ENCODE measurements at places on chromosomes 11 and 22. TPM values are rescaled to one million over a fixed set of nuclear protein-coding genes. Genes with fewer than 3 reads are reported as not detected.

Gene TOLLIP
- 63.6 TPM for total RNA-seq

Gene VPREB3
- total RNA-seq: not detected

Gene MRGPRE
- total RNA-seq: not detected

Gene METTL15
- 7.7 TPM for total RNA-seq

Gene LGALS12
- 80.9 TPM for total RNA-seq

Gene NAV2
- 13.7 TPM for total RNA-seq

Gene ELF5
- total RNA-seq: not detected

Gene CD248
- 810 TPM for total RNA-seq

Gene DDTL
- 1.2 TPM for total RNA-seq

Gene NRXN2
- 8.8 TPM for total RNA-seq

Gene RAB39A
- total RNA-seq: 4.0 TPM

Gene ABTB2
- 6.1 TPM for total RNA-seq

Gene B3GAT1
- 0.32 TPM for total RNA-seq

Gene SYCE3
- not detected for total RNA-seq

Gene ZP1
- 1.4 TPM for total RNA-seq

Gene POU2AF2
- total RNA-seq: not detected

Gene KRTAP5-2
- total RNA-seq: not detected

Gene TRIM66
- 7.8 TPM for total RNA-seq

Gene DEUP1
- total RNA-seq: not detected

Gene CPT1B
- total RNA-seq: 10.4 TPM

Gene JOSD1
- 53.8 TPM for total RNA-seq

Gene BEST1
- 13.2 TPM for total RNA-seq

Gene OR6X1
- total RNA-seq: not detected

Gene EHBP1L1
- 78.6 TPM for total RNA-seq

Gene NLRP6
- 1.8 TPM for total RNA-seq

Gene TRMU
- total RNA-seq: 30.7 TPM

Gene FDXACB1
- 2.1 TPM for total RNA-seq

Gene DLG2
- total RNA-seq: 2.8 TPM

Gene SMTNL1
- total RNA-seq: not detected

Gene HTR3A
- not detected for total RNA-seq

Gene OR5B21
- not detected for total RNA-seq

Gene SAA1
- 5,251 TPM for total RNA-seq

Gene CNIH2
- total RNA-seq: 0.55 TPM

Gene OR8G5
- total RNA-seq: not detected

Gene PATE2
- total RNA-seq: not detected

Gene CTSC
- 265 TPM for total RNA-seq

Gene SMC1B
- total RNA-seq: not detected

Gene NRIP3
- total RNA-seq: 0.87 TPM

Gene IRF7
- 29.1 TPM for total RNA-seq

Gene LINC01488
- total RNA-seq: not detected

Gene NPAS4
- not detected for total RNA-seq

Gene GDPD5
- total RNA-seq: 46.2 TPM

Gene P4HA3
- 1.0 TPM for total RNA-seq

All from mesenteric fat pad (tissue), 1 donor.